ENCODE measurements at places on chromosomes 7 and 10.

- ATAC-seq: peak; percentile 3
Measured at GRCh38 chr10:30432622-30433305, 1.2 kb upstream of the MAP3K8 start.

- ATAC-seq: no peak
Measured at GRCh38 chr7:85021101-85021704, 165.7 kb downstream of the SEMA3D start.

DNA sequence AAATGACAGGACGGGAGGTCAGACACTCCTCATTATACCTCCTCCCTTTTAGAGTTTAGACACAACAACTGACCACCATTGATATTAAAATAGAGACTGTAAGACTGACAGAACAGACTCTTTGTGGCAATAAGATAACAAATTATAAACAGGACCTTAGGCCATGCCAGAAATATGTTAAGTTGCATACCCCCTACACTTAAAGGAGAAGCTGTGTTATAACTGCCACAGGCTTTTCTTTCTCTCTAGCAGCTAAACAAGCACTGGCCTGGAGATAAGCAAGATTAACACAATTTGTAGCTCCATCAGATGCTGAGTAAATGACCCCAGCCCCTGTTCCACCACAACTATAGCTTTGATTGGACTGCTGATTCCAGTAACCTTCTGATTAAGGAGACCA lies 10.5 kb upstream of the UNC5B start:
- no peak for ATAC-seq

- no peak for ATAC-seq
Measured at GRCh38 chr10:60170250-60170649, 219.4 kb downstream of the ANK3 start.

DNA sequence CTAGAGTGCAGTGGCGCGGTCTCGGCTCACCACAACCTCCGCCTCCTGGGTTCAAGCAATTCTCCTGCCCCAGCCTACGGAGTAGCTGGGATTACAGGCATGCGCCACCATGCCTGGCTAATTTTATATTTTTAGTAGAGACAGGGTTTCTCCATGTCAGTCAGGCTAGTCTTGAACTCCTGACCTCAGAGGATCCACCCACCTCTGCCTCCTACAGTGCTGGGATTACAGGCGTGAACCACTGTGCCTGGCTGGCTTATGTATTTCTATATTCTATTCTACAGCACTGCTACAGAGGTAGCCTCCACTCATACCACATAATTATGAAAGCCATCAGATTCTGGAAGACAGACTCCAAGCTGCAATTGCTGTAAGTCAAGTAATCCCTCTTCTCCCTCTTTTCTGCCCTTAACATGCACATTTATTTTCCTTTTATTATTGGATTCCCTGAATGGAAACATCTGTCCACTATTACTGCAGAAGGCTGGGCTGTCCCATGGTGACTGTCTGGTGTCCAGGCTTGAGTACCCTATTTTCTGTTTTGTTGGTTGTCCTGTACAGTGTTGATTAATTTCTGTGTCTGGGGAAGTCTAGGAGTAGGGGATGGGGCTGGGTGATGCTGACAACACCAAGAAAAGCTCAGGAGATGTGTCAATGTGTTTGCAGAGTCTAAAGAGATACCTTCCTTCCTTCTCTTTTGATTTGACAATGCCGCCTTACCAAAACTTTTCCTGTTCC lies 5.8 kb upstream of the ZNF487 start:
- no peak for ATAC-seq

- ATAC-seq: no peak
Measured at GRCh38 chr7:119090851-119091250, 866.3 kb downstream of the ANKRD7 start.

- no peak for ATAC-seq
Measured at GRCh38 chr7:106143711-106144337, 31.7 kb upstream of the SYPL1 start.
